Suprapubic skin (tissue), 4 donors: ENCODE measurements at places on chromosomes 6 and 20. TPM values are rescaled to one million over a fixed set of nuclear protein-coding genes. Genes with fewer than 3 reads are reported as not detected.

DNA sequence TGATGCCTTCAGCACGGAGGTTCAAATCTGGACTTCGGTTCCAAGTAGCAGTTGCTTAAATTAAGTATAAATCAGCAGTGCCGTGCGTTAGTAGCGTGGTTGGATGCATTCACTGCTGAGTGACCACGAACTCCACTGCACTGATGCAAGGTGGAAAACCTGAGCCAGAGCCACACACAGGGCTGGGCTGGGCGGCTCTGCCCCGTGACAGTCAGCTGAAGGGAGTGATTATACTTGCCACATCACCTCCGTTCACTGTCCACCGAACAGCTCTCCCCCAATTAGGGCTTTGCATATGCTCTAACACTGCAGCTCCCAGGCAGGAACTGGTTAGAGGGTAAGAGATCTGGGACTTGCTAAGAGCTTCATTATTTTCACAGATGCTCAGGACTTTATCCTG is 22.2 kb downstream of the PPP1R3G start:
- H3K4me3 ChIP-seq, result no peak overlapping the region
- H3K36me3 ChIP-seq, result no peaks in the 10 kb centered on the region
- H3K4me1 ChIP-seq, result no peaks in the 10 kb centered on the region
- H3K27ac ChIP-seq, result no peak overlapping the region
- no peak for DNase-seq

- peaks cover 9% of the 10 kb centered on the region for H3K4me1 ChIP-seq
- no peaks in the 10 kb centered on the region for H3K27me3 ChIP-seq
- no peak for DNase-seq
- H3K4me3 ChIP-seq, result no peak overlapping the region
These were observed 89.9 kb upstream of the ASF1A start for GRCh38 chr6:118804091-118804490.

GRCh38 chr20:51860111-51860882 is 58.0 kb upstream of the SALL4 start:
- no peak for DNase-seq
- H3K27me3 ChIP-seq, result peaks cover 3% of the 10 kb centered on the region
- no peaks in the 10 kb centered on the region for H3K36me3 ChIP-seq

GRCh38 chr6:133892813-133893691 is 4.1 kb downstream of the TCF21 start:
- no peak overlapping the region for H3K4me3 ChIP-seq
- no peaks in the 10 kb centered on the region for H3K36me3 ChIP-seq
- H3K27me3 ChIP-seq, result peaks cover 97% of the 10 kb centered on the region

The TFAP2C gene
- 89.1 TPM for total RNA-seq
